Lower lobe of right lung (tissue), 2 donors: ENCODE measurements at places on chromosomes 12 and 14. TPM values are rescaled to one million over a fixed set of nuclear protein-coding genes. Genes with fewer than 3 reads are reported as not detected.
A peak's percentile ranks its signal among the peaks of the same experiment; 100 is the strongest.

- DNase-seq: no peak
Observed at GRCh38 chr12:60112763-60113162, 516.9 kb downstream of the SLC16A7 start.

DNA sequence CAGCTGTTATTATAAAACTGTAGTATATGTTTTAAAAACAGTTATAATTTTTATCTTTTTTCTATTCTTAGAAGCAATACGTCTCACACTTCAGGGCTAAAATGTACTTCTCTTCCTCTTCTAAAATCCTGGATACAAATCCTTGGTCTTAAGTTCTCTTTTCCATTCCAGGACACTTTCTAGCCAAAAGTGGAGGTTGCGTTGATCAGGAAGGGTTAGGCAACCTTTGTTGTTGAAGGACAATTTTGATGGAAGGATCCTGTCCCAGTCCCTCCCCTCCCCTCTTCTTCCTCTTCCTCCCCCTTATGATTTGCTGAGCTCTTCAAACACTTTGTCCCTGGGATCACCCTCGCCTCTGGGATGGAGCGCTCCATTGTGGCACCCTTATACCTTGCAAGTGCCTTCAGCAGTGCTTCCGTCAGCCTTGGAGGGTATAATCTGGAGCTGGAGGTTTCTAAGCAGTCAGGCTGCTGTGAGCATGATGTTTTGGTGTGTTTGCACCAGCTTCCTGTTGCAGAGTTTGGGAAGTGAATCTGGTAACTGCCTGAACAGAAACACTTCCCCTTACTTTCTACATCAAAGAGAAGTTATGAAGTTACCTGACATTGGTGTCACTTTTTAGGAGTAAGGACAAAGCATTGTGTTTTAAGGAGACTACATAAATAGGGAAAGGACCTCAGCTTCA lies 87.4 kb upstream of the SLC38A2 start:
- DNase-seq: no peak

GRCh38 chr14:89746654-89747053 lies 207.9 kb downstream of the EFCAB11 start:
- no peak for DNase-seq

- DNase-seq: no peak
Observed at GRCh38 chr12:43277651-43278540, 274.1 kb downstream of the ADAMTS20 start.

- peak; percentile 27 for DNase-seq
Observed at GRCh38 chr12:49885663-49886461, 17.8 kb downstream of the FAIM2 start.

GRCh38 chr12:50042693-50043092 lies 14.7 kb upstream of the ASIC1 start:
- no peak for DNase-seq

DNA sequence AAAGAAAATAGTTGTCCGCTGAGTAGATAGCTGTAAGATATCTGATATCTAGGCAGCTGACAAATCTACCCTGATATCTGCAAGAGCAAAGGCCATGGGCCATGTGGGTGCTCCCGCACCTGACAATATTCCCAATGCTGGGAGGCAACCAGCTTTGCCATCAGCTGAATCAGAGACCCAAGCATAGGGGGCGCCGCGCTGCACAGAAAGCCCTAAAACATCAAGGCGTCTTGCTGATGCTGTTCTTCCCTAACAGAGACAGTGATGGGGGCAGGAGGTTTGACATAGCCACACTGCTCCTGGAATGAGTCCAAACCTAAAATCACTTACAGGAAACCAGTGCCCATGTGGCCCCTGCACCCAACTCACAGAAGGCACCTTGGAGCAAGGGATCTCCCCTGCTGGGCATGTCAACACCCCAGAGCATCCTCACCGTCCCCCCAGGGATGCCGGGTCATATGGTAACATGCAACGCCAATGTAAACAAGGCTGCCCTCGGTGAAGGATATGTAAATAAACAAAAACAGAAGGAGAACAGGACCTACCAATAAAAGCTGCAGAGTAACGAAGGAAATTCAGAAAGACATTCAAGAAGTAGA lies 199.5 kb downstream of the TMEM132D start:
- no peak for DNase-seq

DNA sequence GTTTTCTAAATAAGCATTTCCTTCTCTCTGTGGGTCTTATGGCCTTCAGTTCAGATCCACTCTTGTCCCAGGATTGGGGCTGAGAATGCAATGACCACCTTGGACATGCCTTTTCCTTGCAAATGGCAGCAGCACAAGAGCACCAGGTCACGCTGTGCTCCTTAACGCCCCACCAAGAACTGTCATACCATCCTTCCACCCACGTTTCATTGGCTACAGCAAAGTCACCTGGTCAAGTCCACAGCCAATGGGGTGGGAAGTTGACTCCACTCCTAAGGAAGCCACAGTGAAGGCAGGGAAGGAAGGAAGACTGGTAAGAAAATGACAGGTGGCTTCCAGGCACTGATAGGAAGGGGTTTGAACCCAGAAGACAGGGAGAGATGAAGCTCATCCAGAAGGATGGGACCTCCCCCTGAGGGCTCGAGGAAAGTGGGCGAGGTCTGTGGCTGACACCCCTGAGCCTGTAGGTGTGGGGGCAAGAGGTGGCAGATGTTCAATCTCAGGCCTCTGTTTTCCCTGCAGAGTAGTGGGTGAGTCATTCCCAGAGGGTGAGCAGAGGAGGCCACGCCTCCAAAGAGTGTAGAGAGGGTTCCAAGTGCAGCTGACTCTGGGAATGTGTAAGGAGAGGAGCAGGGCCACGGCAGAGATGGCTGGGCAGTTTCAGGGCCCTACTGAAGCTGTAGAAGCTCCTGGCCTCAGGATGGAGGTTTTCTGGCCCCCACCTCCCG lies 113.5 kb upstream of the VRK1 start:
- DNase-seq: no peak

GRCh38 chr14:74085828-74086227 lies 1.1 kb downstream of the LIN52 start:
- DNase-seq: no peak

DNA sequence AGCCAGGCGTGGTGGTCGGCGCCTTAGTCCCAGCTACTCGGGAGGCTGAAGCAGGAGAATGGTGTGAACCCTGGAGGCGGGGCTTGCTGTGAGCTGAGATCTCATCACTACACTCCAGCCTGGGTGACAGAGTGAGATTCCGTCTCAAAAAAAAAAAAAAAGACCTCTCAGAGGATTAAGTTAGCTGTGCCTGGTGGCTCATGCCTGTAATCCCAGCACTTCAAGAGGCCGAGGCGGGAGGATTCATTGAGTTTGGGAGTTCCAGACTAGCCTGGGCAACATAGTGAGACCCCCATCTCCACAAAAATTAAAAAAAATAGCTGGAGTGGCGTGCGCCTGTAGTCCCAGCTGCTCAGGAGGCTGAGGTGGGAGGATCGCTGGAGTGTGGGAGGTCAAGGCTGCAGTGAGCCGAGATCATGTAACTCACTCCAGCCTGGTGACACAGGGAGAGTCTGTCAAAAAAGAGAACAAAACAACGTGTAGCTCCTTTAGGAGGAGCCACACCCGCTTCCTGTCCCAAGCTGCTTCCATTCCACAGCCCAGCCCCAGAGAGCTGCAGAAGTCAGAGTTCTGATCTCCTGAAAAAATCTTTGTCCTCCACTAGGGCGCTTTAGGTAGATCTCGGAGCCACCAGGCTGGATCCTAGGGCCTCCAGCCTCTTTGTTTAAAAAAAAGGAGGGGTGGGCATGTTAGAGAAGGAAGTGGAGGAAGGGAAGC lies 11.5 kb upstream of the ULK1 start:
- no peak for DNase-seq

Gene NFATC4
- total RNA-seq: 37.0 TPM

Gene MMP17
- 2.5 TPM for total RNA-seq

Gene FERMT2
- 86.0 TPM for total RNA-seq

Gene MLXIP
- 55.9 TPM for total RNA-seq

Gene TTC7B
- 54.1 TPM for total RNA-seq

Gene CRIP1
- 237 TPM for total RNA-seq
